ENCODE measurements at places on chromosomes 2 and 18.

DNA sequence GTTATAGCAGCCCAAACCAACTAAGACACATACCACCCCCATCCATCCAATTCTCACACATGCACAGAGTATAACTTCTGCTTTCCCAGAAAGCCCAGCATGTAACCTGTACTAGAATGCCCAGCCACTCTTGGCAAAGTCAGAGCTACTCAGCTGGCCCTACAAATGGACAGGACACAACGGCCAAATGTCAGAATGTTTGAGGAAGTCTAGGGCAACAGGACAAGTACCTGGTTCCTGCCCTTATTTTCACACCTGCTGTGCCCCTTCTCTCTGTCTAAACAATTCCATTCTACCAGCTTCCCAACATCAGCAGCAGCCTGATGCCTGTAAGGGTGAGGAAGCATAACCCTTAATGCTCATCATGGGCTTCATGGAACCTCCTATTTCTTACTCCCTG, 15.1 kb upstream of the BZW1 start:
- no peak for DNase-seq

DNA sequence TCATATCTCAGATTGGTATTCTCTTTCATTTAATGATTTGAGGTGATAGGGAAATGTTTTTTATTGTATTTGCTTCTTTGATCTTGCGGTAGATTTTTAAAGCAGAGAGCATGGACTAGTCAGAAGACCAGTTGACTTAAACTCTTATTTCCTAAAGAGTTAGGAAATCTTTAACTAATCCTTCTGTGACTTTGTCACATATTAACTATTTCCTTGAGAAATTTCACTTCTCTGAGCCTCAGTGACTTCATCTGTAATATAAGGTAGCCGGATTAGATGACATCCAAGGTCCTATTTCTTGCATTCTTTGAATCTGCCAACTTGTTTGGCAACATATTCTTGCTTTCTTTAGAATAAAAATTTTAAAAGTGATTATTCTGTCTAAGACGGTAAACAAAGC, 55.6 kb downstream of the MTX2 start:
- no peak for DNase-seq

DNA sequence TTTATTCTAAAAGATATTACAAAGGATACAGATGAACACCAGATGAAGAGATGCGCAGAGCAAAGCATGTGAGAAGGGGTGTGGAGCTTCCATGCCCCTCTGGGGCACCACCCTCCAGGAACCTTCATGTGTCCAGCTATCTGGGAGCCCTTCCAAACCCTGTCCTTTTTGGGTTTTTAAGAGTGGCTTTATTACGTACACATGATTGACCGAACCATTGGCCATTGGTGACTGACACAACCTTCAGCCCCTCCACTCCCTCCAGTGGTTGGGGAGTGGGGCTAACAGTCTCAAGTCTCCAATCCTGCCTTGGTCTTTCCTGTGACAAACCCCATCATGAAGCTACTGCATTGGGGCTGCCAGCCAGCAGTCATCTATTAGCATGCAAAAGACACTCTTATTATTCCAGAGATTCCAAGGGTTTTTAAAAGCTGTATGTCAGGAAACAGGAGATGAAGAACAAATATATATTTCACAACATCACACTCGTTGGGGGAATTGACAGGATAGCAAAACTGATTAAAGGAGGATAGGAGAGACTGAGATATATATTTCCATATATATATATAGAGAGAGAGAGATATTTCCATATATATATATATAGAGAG, 19.4 kb downstream of the IL1B start:
- no peak for DNase-seq

DNA sequence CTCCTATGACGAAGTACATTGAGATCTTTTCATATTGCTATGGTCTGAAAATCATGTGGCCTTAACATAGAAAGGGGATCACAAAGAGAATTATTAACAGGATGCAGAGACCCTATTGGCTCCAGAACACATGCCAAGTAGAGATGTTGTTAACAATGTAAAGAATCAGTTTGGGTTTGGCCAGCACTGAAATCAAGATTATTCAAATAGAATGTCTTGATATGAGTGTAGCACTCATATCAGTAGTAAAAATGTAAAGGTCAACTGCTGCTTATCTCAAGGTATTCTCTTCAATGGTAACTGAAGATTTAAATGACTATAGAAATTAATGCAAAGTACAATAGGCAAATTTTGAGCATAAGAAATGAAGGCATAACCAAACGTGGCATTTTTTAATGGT, 262.8 kb downstream of the PTH2R start:
- no peak for DNase-seq

DNA sequence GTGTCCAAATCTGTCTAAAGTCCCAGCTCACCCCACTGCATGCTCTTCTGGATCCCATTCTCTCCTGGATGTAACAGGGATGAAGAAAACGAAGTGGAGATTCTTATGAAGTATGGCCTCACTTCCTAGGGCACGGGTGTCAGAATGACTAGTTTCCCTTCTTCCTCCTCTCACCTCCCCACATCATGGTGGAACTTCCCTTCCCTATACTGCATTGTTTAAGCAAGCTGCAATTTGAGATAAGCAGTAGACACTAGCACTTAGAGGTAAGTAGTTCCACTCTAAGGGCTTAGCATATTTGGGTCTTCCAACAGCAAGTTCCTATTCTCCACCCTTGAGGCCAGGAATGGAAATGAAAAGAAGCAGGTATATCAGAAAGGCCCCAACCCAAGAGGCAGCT, 29.7 kb downstream of the SLC4A5 start:
- no peak for DNase-seq

GRCh38 chr2:175990099-175990498, 12.0 kb downstream of the LNPK start:
- no peak for DNase-seq

DNA sequence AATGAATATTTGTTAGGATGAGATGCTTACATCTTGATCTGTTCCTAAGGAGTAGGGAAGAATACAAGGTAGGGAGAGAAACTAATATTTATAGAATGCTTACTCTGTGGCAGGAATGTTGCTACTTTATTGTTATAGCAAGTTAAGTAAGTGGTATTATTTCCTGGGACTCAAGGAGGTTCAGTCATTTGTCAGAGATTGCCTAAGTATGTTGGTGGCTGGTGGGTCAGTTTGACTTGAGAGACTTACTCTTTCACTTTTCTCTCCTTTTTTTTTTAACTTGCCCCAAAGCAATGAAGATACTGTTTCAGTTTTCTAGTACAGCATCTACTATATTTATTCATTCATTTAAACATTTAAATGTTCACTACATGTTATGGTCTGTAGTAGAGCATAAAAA, 209.2 kb upstream of the STON1 start:
- no peak for DNase-seq

- no peak for DNase-seq
Measured at GRCh38 chr2:55530539-55531081, 11.1 kb downstream of the CFAP36 start.

GRCh38 chr18:34710934-34711333, 836 bp downstream of the DTNA start:
- no peak for DNase-seq

- DNase-seq = no peak
Measured at GRCh38 chr2:222554517-222554916, 101.4 kb downstream of the FARSB start.

DNA sequence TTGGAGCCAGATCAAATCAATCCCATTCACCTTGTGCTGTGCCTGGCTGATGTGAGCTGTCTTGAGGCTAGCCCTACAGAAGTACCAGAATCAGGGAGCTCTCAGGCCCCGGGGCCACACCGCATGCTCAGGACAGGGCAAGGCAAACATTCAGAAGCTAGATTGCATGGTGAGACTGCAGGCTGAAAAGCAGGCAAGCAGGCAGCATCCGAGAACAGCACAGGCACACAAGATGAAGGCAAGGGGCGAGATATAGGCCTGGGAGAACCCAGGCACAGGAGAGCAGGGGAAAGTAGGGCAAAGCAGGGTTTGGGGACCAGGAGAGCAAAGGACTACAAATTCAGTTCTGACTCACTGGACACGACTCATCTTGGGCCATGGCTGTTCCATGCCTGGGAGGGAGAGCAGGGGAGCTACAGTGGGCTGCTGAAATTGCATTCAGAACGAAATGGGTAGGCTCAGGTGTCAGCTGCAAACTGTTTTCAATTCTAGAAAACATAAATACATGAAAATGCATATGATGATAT, 59.6 kb downstream of the GALNT14 start:
- DNase-seq = no peak

- DNase-seq = no peak
Measured at GRCh38 chr18:49723648-49724180, 89.6 kb downstream of the ACAA2 start.
